ENCODE measurements at places on chromosomes 5 and 9.

DNA sequence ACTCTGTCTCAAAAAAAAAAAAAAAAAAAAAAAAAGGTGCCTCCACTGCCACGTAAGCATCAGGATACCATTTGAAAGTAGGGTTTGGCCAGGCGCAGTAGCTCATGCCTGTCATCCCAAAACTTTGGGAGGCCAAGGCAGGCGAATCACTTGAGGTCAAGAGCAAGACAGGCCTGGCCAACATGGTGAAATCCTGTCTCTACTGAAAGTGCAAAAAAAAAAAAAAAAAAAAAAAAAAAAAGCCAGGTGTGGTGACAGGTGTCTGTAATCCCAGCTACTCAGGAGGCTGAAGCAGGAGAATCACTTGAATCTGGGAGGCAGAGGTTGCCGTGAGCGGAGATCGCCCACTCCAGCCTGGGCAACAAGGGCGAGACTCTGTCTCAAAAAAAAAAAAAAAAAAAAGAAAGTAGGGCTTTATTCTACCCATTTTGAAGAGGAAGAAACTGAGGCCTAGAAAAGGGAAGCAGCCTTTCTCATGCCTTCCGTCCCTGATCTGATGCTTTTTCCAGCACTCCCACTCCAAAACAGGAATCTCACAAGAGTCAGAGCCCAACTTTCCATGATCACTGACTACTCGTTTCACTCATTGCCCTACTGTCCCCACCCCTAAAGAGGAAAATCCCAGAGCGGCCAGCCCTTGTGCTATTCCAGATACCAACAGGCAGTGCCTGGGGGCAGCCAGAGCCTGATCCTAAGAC lies 16.3 kb upstream of the CCIN start:
- DNase-seq: no peak

DNA sequence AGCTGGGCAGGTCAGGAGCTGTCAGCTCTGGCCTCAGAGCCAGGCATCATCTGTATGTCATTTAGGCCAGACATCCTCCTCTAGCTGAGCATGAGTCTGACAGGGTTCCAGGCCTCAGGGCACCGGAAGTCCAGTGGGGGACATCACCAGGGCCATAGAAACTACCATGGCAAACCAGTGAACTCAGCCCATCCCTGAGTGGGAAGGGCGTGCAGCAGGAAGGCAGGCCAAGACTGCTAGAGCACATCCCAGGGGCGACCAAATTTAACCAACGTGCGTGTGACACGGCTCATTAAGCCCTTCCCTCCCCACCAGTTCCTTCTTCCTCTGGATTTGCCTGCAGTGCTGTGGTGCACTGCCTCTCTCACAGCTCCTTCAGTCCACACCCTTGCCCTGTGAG lies 75.9 kb downstream of the COL27A1 start:
- DNase-seq: no peak

DNA sequence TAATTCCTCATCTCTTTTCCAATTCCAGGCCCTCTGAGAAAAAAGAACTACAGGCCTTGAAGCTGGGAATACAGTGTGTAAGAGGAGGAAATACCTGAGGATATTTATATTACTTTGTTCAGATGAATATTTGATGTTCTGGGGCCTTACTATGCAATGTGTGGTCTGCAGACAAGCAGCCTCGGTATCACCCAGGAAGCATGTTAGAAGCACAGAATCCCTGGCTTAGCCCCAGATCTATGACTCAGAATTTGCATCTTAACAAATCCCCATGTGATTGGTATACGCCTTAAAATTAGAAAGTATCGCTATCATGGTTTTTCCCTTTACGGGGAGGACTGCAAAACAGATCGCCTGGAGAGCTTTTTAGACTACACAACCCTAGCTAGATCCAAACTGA lies 121.0 kb downstream of the JAKMIP2 start:
- no peak for DNase-seq

- DNase-seq: peak; percentile 69
Observed at GRCh38 chr9:21684831-21685362, 117.5 kb upstream of the MTAP start.

DNA sequence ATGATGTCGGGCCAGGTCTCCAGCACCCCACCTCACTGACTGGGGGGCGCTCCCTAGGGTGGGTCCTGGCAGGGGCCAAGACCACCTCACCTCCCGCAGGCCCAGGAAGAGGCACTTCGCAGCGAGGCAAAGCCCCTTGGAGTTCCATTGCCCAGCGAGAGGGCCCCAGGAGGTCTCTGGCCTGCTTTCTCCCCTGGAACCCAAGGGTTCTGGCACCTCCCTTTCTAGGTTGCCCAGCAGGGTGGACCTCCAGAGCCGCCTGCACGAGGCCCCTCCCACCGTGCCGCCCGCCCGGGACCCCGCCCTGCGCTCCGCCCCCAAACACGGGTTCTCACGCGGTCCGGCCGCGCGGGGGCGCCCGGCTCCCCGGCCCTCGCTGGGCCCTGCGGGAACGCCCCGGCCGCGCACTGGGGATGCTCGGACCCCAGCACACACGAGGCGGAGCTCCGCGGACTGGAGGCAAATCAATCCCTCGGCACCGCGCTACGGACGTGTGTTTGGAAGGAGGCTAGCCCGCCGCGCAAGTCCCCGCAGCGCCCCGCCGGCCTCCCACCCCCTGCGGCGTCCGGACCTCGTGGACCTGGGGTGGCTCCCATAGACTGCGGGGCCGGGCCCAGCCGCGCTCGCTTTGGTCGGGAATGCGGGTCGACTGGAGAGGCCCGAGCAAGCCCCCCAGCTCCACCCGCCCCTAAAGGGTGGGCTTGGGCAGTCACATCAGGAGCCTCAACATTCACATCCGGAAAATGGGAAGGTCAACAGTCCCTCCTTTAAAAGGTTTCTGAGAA lies 99.5 kb upstream of the LMX1B start:
- no peak for DNase-seq

DNA sequence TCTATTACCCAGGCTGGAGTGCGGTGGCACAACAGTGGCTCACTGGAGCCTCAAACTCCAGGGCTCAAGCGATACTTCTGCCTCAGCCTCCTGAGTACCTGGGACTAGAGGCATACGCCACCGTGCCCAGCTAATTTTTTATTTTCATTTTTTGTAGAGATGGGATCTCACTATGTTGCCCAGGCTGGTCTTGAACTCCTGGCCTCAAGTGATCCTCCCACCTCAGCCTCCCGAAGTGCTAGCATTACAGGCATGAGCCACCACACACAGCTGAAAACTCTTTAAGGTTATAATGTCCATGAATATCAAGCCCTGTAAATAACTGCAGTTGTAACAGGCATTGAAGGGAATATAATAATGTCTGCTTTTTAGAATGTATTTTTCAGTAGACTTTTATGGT lies 271.2 kb downstream of the AOPEP start:
- DNase-seq: no peak

DNA sequence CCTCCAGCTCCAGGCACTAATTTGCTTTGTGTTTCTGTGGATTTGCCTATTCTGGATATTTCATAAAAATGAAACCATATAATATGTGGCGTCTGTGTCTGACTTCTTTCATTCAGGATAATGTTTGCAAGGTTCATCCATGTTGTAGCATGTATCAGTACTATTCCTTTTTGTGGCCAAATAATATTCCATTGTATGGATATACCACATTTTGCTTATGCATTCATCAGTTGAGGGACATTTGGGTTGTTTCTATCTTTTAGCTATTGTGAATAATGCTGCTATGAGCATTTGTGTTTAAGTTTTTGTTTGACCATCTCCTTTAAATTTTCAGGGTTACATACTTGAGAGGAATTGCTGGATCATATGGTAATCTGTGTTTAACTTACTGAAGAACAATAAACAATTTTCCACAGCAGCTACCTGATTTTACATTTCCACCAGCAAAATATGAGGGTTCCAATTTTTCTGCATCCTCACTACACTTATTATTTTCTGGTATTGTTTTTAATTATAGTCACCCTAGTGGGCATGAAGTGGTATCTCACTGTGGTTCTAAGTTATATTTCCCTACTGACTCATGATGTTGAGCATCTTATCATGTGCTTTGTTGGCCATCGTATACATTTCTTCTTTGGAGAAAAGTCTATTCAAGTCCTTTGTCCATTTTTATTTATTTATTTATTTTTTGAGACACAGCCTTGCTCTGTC lies 63.9 kb downstream of the GCNT4 start:
- DNase-seq: no peak

GRCh38 chr5:69007163-69007562 lies 86.7 kb upstream of the SLC30A5 start:
- no peak for DNase-seq

- no peak for DNase-seq
Observed at GRCh38 chr9:72363236-72363635, 1.8 kb downstream of the ZFAND5 start.

GRCh38 chr5:169758886-169759285 lies 121.8 kb downstream of the DOCK2 start:
- no peak for DNase-seq

DNA sequence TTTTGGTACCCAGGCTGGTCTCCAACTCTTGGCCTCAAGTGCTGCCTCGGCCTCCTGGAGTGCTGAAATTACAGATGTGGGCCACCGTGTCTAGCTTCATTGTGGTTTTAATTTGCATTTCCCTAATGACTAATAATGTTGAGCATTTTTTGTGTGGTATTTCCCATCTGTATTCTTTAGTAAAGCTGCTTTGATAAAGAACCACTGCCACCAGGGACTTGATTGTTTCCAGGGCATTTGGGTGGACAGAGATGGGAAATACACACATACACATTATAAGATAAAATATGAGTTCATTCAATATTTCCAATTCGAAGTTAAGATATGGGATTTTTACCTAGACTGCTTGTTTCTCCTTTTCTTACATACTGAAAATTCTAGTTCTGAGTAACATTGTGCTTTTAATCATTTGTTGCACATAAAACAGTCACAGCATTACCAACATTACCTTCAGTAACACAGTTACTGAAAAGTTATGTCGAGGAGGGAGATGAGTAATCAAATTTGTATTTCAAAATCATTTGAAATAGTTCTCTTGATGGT lies 28.9 kb downstream of the HABP4 start:
- no peak for DNase-seq

DNA sequence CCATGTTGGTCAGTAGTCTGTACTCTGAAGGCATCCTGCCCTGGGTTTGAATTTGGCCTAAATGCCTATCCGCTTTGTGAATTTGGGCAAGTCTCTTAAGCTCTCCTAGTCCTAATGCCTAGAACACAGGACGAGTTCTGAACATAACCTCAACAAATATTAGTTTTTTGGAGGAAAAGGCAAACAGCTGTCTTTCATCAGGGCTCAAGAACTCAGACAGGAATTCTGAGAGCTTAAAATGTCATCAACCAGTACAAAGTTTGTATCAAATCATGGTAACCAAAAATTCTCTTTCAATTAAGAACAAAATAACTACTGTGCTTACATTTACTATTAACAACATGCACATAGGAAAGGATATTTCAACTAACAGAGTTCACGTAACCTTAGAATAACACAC lies 182.5 kb upstream of the PPP1R2B start:
- DNase-seq: no peak

GRCh38 chr9:23596913-23597634 lies 229.0 kb downstream of the ELAVL2 start:
- DNase-seq: no peak

- no peak for DNase-seq
Observed at GRCh38 chr5:52947208-52947607, 41.9 kb upstream of the ITGA2 start.

GRCh38 chr9:81848472-81848871 lies 79.8 kb upstream of the SPATA31D4 start:
- DNase-seq: no peak

DNA sequence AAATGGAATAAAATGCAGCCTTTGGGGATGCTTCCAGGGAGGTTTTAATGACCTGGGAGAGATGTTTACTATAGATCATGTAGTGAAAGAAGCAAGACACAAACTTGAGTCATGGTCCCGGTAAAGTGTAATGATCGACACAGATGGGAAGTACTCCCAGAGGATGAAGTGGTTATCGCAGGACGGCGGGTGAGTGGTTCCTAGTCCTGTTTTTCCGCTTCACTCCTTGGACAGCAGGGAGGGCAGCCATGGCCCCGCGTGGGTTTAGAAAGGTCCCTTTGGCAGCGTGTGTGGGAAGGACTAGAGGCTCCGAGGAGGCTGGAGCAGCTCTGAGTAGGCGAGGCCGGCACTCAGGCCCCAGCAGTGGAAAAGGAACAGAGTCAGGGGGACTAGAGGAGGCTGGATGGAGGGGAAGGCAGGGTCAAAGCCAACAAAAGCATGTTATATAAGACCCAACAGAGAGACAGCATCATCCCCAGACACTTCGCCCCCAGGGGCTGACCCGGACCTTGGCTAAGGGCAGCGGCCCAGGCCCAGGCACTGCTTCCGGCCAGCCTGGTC lies 49.2 kb upstream of the STXBP1 start:
- peak; percentile 38 for DNase-seq

DNA sequence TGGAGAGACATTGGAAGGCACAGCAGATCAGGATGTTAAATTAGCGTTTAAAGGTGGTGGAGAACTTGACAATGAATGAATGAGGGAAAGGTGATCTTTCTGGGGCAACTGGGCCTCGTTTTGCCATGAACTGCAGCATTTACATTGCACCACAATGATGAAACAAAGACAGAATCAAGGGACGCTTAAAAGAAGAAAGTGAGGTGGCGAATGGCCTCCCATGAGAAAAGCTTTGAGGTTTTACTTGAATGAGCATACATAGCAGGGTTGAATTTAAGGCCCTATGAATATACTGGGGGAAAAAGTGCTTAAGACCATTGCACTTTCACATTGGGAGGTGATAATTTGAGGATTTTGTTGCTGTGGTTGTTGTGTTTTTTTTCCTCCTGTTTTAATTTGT lies 476.4 kb downstream of the ISL1 start:
- DNase-seq: no peak

DNA sequence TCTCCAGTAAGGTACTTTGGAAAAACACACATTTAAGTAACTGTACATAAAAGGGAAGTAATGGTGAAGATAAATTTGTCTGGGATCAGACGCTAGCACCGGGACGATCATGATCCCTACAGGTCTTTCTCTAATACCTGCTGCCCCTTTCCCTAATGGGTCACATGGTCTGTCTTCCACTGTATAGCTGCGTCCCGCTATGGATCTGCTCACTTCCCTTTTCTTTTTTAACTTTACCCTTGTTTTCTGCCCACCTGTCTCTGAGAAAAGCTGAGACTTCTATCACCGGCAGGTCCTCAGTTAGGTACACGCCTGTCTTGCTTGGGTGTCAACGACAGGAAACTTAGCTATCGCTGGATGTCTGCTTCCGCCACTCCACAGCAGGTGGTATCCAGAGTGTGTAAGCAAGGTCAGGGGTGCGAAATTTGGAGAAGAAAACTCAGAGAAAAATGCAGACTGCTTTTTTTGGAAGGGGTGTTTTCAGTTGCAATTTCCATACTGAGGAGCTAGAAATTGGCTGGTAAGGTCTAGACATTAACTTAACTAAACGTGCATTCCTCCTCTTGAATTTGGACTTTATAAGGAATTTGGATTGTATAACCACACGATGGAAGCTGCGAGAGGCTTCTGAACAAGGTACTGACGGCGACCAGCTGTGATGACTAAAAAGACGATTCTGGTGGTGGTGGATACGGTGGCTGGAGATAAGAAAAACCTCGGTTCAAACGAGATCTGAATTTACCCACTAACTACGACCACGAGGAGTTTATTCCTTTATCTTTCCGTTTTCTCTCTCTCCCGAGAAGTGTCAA lies 1.1 kb upstream of the ICE1 start:
- DNase-seq: peak; percentile 6
